ENCODE measurements at places on chromosomes 4 and X.

- DNase-seq = no peak
Observed at GRCh38 chr4:15240764-15241163, 187.1 kb upstream of the C1QTNF7 start.

GRCh38 chr4:155094201-155094820, 114.1 kb upstream of the NPY2R start:
- no peak for DNase-seq

GRCh38 chr4:6239486-6239885, 30.2 kb upstream of the WFS1 start:
- no peak for DNase-seq

DNA sequence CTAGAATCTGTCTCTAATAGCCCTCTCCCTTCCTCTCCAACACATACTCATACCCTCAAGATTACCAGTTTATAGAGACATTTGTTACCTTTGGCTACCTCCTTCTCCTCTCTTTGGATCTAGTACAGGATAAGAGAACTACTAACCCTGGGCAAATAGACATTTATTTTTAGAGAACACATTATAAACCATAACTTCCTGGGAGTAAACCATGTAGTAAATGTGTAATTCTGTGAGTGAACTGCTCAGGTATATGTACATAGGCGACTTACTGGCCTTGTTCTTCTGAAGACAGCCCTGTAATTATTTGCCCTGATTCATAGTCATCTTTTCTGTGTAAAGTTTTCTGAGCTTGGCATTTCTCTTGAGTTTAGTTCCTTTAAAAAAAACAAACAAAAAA, 94.2 kb downstream of the KDM6A start:
- DNase-seq = no peak

DNA sequence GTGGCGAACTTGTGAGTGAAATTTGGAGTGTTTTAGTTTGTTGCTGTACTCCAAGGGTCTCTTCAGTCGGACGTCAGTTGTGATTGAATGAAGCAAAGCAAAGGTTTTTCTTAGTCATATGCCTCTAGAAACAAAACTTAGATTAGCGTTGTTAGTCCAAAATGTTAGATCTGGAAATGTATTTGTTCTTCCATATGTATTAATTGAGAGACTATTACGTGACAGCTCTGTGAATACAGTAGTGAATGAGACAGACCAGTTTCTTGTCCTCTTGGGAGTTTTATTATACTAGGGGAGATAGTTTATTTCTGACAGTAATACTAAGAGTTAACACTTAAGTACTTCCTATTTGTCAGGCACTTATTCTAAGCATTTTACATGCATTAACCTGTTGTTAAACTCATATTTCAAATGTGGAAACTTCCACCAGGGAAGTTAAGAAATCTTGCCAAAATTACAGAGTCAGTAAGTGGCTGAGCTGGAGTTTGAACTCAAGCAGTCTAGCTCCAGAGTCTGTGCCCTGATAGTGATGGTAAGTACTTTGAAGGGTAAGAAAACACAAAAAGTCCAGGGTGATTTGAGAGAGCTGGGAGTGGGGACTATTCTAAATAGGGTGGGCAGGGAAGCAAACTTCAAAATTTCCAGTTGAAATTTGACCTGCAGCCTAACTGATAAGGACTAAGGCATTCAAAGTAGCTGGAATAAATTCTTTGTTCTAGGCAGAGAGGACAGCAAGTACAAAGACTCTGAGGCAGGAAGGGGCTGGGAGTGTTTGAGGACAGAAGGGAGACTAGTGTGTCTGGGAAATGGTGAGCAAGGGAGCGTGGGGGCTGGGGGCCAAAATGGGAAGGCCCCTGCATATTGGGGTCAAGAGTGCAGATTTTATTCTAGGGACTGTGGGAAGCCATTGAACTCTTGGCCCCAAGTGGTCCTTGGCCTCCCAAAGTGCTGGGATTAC, 17.0 kb downstream of the ADD1 start:
- DNase-seq = no peak

DNA sequence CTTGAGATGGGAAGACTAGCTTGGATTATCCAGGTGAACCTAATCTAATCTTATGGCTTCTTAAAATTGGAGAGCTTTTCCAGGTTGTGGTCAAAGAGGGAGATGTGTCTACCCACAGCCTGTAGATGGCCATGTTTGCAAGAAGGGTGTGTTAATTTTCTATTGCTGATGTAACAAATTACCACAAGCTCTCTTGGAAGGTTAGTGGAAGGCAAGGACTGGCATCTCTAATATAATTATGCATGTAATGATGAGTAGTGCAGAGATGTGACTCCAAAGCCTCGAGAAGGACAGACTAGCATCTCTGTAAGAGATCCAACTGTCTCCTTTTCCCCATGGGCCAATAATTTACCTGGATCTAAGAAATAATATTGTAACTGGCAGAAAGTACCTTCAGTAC, 3.2 kb upstream of the ADH1B start:
- DNase-seq = no peak

- DNase-seq = no peak
Observed at GRCh38 chrX:125170459-125170858, 149.2 kb upstream of the TEX13C start.

DNA sequence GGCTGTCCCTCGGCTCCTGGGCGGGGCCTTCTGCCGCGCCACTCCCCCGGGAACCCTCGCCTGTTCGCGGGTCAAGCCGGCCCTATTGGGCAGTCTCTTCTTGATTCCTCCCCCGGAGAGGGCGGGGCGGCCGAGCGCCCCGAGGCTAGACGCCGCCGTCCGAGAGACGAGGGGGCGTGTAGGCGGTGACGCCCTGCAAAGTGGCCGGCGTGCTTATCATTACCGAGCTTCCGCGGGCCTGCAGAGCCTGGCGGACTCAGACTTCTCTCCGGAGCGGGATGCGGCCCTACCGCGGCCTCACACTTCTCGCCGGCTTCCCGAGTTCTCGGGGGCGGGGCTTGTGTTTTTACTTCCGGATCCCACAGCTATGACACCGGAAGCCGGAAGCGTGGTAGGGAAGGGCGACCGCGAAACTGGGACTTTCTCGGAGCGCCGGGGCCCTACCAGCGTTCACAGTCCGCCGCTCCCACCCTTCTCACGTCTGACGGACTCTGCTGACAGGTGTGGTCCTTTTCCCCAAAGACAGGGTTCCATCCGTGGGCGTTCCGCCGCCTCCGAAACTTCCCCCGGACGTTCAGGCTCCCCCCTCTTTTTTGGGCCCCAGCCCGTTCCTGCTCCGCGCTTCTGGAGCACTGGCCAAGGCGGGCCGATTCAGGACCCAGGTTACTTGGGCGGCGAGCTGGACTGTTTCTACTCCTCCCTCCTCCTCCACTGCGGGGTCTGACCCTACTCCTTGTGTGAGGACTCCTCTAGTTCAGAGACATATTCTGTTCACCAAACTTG, at the start of gene IKBKG:
Gene IKBKG, plus strand, starts transcription at position 376 of the 783 bp plus-strand sequence. CDS start 4,383 bp downstream, outside the sequence.
- peak; percentile 83 for DNase-seq

- no peak for DNase-seq
Observed at GRCh38 chrX:39721566-39722279, 376.0 kb downstream of the BCOR start.

GRCh38 chr4:56704089-56704871, 23.2 kb upstream of the HOPX start:
- DNase-seq = no peak

DNA sequence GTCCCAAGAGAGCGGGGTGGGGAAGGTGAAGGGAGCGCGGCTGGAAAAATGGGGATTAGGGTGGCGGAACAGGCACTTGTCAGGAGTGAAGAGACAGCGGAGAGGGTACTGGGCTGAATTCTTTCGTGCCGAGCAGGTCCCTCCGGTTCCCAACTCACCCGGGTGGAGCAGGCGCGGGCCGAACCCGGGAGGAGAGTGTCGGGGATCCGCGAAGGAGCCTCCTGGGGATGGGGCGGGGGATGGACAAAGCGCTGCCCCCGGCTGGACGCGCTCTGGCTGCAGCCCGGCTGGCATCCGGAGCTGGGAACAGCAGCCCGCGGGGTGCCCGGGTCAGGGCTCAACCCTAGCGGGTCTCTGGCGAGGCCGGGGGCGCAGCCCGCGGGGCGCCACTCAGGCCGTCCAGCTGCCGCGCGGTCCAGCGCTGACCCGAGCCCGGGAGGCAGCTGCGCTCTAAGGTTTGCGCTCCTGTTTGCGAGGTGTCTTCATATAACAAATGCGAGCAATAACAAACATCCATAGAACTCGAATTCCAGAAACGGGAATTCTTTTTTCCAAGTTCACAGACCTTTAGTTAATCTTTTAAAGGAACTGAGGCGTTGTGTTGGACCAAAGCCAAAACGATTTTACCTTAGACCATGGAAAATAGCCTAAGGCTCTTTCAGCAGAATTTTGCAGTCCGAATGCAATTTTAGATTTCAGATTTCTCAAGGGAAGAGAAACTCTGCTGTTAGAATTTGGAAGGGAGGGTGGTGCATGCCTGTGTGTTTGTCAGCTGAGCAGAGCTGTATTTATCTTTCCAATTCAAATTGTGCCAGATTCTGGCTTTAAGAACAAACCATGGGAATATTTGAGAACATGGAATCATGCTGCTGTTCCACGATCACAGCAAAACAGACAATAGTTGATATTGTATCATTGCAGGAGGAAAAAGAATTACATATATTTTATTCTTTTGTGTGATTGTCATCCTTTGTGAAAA, 744 bp downstream of the NPY5R start:
- no peak for DNase-seq

GRCh38 chr4:8284391-8284790, 14.8 kb downstream of the HTRA3 start:
- DNase-seq = no peak

GRCh38 chr4:70704931-70705182, 16.5 kb downstream of the UTP3 start:
- no peak for DNase-seq

GRCh38 chr4:55397126-55397436, 1.3 kb downstream of the TMEM165 start:
- DNase-seq = no peak

DNA sequence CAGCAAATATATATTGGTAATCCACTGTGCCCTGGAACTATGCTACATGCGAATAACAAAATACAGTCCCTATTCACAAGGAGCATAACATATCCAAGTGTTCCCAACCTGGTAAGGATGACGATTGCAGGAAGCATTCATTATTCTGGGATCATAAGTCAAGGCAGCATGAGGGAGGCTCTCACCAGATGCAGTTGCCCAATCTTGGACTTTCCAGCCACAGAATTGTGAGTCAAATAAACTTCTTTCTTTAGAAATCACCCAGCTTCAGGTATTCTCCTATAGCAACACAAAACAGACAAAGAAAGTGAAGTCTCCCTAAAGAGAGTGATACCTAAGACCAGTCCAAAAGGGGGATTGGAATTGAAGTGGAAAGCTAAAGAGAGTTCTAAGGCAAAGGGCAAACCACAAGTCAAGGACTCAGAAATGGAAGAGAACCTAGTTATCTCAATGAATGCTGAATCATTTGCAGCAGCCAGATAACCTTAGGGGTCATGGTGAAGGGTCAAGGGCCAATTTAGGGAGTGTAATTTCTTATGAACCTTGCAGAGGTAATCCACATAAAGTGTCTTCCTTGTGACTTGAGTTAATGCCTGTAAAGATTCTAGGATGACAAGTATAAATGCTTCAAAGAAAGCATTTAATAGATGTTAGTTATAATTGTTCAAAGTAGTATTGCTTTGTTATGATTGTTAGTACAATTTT, 103.1 kb upstream of the PCDH7 start:
- no peak for DNase-seq

DNA sequence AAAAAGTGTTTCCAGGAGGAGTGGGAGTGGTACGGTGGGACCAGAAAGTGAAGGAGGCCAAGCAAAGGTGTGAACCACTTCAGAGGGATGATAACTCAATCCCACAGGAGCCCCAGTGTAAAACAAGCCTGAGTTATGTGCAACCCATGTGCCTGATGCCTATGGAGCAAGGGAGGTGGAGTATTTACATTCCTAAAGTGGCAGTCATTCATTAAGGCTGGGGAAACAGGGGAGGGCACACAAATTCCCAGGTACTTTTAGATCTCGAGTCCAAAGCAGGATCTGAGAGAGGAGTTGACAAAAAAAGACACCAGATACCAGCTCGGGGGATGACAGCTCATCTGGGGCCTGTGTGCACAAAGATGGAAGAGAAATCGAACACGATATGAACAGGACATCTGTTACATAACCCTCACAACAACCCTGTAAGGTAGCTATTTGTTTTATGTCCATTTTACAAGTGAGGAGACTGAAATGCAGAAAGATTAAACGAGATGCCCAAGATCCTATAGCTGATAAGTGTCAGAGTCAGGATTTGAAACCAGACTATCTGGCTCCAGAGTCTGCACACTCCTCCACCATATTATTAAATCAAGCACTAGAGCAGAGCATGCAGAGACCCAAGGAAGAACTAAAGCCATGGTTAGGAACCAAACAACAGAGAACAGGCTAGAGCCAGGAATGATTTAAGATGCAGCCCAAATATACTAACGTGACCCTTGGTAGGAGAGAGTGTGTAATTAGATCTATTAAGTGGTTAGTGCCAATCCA, 91.9 kb upstream of the MAPK10 start:
- no peak for DNase-seq

DNA sequence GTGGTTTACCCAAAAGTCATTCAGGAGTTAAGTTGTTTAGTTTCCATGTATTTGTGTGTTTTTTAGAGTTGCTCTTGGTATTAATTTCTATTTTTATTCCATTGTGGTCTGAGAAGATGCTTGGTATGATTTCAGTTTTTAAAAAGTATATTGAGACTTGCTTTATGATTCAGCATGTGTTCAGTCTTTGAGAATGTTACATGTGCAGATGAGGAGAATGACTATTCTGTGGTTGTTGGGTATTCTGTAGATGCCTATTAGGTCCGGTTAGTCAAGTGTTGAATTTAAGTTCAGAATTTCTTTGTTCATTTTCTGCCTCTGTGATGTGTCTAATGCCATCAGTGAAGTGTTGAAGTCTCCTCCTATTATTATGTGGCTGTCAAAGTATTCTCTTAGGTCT, 249.4 kb downstream of the ARHGAP10 start:
- no peak for DNase-seq

- no peak for DNase-seq
Observed at GRCh38 chr4:592825-593520, 16.9 kb upstream of the TMEM271 start.

- no peak for DNase-seq
Observed at GRCh38 chrX:6917666-6918065, 229.8 kb upstream of the STS start.

- no peak for DNase-seq
Observed at GRCh38 chr4:141884070-141884469, 247.7 kb downstream of the IL15 start.

DNA sequence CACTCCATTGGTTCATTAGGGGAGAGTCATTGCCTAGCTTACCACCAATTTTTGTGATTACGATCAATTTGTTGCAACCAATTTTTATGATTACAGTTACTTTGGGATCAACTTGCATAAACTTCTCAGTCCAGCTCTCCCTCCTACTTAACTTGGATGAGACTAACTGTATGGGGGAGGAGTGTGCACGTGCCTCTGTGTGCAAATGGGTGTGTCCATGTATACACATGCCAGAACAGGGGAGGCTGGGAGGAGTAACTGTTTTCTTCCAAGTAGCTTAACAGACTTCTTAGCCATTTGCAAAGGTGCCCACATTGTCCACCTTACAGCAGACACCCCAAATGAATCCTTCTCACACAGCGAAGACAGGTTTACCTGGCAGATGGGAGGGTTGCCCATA, 117.7 kb upstream of the VCX3B start:
- no peak for DNase-seq

- DNase-seq = no peak
Observed at GRCh38 chrX:18654875-18655836, 16.8 kb downstream of the RS1 start.

Measured in D721Med (cell line).